Muscle of leg (tissue), 16 donors: ENCODE measurements at places on chromosomes 4 and X.
A peak's percentile ranks its signal among the peaks of the same experiment; 100 is the strongest.

- no peak for DNase-seq
These were observed 77.1 kb downstream of the SHISA3 start for GRCh38 chr4:42474406-42474805.

DNA sequence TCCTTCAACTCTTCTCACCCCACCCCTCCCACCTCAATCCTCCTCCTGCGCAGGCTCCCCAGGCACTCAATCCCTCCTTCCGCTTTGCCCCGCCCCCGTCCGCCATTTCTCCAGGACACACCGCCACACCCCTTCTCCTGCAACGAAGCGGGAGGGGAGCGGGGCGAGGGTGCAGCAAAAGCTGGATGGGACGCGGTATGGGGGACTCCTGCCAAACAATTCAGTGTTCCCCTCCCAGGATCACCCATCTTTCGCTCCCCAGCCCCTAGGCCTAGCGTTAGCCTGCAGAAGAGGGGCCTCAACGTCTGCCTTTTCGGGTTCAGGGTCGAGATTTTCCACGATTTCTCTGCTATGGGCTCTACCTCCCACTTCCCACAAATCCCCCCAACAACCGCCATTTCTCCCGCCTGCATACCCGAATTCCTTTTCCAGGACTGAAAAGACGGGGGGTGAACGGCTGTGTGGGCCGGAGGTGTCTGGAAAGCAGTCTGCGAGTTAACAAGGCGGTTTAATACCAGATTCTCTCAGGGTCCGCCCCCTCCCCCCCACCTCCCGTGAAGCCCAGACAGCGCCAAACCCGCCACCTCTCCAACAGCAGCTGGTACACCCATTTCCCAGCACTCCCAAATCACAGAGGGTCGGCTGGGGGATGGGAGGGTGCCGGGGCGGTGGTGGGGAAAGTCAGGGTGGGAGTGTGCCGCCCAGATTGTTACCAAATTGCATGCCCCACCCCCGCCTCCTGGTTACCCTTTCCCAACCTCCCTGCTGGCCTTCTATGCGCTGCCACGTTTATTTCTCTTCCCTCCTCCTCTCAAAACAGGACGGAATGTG is 774 bp downstream of the ARMCX2 start:
- peak; percentile 87 for DNase-seq

- no peak for DNase-seq
These were observed at the start of gene MAGEA10 for GRCh38 chrX:152138388-152138784. TSS of gene MAGEA10 (minus strand) at chrX:152138577. CDS start at chrX:152135620, 2,957 bp downstream.

GRCh38 chrX:43003939-43004338 is 226.0 kb upstream of the PPP1R2C start:
- DNase-seq: no peak

GRCh38 chr4:87066403-87067123 is 131.8 kb downstream of the AFF1 start:
- DNase-seq: peak; percentile 52

GRCh38 chr4:45693746-45694145 is 430.1 kb downstream of the GABRG1 start:
- DNase-seq: peak; percentile 23

DNA sequence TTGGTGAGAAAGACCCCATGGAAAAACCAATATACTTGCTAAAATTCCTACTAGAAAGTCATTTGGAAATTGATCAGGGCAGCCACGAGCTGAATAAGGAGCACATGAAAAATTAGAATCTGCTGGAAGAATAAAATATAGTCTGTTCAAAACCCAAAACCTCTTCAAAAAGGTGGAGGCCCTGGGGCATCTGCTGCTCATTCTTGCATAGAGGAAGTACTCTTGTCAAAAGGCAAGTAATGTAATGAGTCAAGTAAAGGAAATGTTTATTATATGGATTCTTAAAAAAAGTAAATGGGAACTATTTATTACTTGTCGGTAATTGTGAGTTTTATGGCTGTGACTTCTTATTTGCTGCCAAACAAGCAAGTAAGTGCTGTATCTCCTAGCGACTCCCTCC is 109.5 kb downstream of the GK start:
- no peak for DNase-seq

- DNase-seq: no peak
These were observed 286.4 kb downstream of the PRDM5 start for GRCh38 chr4:120636120-120636630.

DNA sequence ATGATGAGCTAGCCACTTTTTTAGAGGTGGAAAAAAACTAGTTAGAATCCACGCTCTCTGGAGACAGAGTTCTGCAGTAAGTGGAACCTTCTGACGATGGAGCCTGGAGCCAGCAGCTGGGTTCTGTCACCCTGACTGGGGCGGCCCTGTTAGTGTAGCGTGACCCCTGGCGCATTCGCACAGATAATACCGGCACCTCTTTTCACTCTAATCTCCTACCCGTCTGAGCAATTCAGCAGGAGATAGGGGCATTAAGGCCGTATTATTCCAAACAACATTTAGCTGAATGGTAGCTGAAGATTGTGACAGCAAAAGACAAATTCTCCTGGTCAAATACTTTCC is 292.6 kb downstream of the FBXO8 start:
- no peak for DNase-seq

GRCh38 chr4:7467471-7467870 is 32.7 kb upstream of the PSAPL1 start:
- no peak for DNase-seq

GRCh38 chr4:112513971-112514646 is 1.9 kb downstream of the NEUROG2 start:
- no peak for DNase-seq

GRCh38 chr4:24747234-24747975 is 48.0 kb upstream of the SOD3 start:
- no peak for DNase-seq

DNA sequence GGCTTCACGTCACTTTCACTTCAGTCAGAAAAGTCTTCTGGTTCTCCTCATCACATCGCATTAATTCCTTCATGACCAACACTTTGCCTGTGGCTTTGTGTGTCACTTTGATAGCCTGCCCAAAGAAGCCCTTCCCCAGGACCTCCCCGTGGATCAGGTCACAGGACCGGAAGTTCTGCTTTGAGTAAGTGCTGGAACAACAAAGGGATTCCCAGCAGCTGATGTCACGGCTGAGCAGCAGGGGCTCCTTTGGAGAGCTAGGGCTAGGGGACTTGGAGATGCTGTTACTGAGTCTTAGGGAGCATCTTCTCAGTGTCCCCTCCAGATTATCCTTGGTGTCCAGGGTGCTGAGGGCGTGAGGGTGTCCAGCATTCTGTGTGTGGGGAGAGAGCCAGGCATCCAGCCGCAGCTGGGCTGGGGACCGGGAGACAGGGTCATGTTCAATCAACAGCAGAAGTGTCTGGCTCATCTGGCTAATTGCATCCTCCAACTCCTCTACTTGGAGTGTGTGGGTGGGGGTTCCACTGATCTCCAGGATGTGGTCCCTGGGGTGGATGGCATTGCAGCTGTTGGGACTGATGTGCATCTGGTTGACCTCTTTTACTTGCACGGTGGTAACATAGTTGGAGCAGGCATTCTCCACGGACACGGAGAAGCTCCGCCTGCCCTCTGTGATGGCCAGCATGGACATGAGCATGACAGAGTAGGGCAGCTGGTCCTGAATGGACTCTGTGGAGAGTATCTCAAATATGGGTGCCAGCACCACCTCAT is 39.2 kb upstream of the ARHGAP6 start:
- peak; percentile 11 for DNase-seq

- DNase-seq: no peak
These were observed 22.2 kb downstream of the PHKA2 start for GRCh38 chrX:18961686-18962085.

- no peak for DNase-seq
These were observed 144.9 kb upstream of the MAD2L1 start for GRCh38 chr4:120211408-120212015.
